ENCODE measurements at places on chromosomes 2 and 18.

GRCh38 chr2:100639588-100640390, 77.0 kb downstream of the PDCL3 start:
- DNase-seq: no peak

GRCh38 chr2:8152392-8153257, 529.2 kb upstream of the ID2 start:
- DNase-seq: no peak

DNA sequence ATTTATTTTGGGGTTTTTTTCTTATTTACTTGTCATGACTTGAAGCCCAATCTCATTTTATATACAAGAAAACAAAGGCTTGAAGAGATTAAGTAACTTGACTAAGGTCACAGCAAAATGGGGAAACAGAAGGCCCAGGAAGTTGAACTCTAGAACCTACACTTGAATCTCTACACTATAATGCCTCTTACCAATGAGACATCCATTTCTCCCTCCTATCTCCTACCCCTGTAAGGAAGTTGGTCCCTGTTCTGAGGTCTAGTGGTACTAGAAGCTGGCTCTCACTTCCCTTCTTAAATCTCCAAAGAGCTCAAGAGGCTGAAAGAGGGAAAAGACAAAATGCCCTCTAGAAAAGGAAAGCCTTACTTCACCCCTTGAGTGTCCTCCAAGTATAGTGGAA, 25.5 kb upstream of the IHH start:
- no peak for DNase-seq

- DNase-seq: no peak
Measured at GRCh38 chr18:59458575-59458974, 99.5 kb upstream of the LMAN1 start.

GRCh38 chr2:32455816-32456215, 99.0 kb downstream of the BIRC6 start:
- DNase-seq: no peak

- no peak for DNase-seq
Measured at GRCh38 chr18:78303519-78304191, 676.0 kb upstream of the SALL3 start.

GRCh38 chr18:50586710-50587109, 26.8 kb downstream of the MAPK4 start:
- DNase-seq: no peak

- no peak for DNase-seq
Measured at GRCh38 chr18:59629894-59630293, 67.3 kb downstream of the CCBE1 start.

DNA sequence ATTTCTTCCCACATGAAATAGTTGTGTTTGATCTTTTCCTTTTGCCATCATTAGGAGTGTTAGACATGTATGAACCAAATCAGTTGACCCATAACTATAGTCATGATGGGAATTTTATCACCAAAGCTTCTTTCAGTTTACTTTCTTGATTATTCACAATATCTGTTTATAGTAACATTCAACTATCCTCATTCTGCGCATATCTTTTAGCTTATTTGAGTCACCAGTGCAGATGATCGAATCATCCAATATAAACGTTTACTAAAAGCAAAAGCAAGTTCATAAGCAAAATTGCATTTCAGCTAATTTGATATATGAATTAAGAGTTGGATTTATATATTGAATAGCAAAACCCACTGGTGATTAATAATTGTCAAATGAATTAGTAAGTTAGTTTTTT, 216.4 kb downstream of the XIRP2 start:
- no peak for DNase-seq

- DNase-seq: no peak
Measured at GRCh38 chr2:39607538-39608262, 58.0 kb upstream of the TMEM178A start.

GRCh38 chr2:119708241-119708640, 29.2 kb downstream of the TMEM177 start:
- no peak for DNase-seq

GRCh38 chr2:71859211-71859847, 288.3 kb downstream of the CYP26B1 start:
- no peak for DNase-seq

DNA sequence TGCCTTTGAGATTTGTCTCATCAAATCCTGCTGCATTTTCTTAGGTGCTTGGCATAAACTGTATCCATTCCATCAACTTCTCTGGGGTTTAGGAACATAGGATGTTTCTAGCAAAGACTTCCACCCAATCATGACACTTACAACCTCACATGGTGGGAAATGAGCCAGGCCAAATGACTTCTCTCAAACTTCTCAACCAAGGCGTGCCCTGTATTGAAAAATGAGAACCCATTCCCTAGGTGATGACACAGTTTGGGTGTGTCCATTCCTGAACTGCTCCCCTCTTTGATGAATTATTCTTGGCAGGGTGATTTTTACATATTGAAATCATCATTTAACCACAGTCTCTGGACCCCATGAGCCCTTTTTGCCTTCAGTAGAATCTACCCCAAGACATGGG, 161.1 kb downstream of the EN1 start:
- peak; percentile 58 for DNase-seq

GRCh38 chr18:64208516-64208915, 59.6 kb upstream of the LINC00305 start:
- no peak for DNase-seq

DNA sequence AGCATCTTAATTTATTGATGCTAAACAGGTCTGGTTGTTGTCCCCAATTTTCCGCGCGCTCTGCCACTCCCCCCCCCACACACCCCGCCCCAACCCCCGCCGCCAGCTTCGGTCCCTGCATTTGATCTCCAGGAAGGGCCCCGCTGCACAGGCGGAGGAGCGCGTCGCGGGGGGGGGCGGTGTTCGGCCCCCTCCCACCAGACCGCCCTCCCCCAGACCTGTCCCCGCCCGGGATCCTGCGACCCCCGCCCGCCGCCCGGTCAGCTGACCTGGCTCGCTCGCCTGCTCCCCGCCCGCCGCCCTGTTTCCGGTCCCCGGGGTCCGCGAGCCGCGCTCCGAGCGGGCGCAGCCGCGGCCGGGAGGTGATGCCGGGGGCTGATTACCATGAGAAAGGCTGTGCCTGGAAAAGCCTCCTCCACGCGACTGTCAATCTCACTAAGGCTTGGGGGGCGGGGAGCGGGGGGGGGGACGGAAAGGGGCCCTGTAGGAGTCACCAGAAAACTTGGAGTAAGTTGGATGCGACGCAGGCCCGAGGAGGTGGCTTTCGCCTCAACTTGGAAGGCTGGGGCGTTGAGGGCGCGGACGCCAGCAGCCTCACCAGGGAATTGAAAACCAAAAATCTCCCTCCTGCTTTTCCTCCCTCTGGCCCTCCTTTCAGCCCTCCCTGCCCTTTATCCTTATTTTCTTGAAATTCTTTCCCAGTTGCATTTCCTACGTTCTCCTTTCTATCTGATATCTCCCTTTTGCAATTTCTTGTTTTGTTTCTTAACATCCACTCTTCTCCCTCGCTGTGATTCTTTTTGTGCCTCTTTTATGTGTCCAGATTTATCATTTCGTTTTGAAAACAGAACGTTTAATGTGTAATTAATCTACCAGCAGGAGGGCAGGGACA, 4.4 kb upstream of the ZEB2 start:
- no peak for DNase-seq

GRCh38 chr2:175687465-175687864, 314.6 kb downstream of the LNPK start:
- no peak for DNase-seq

GRCh38 chr2:127122361-127123027, 15.5 kb upstream of the BIN1 start:
- no peak for DNase-seq

- no peak for DNase-seq
Measured at GRCh38 chr18:36424741-36425142, 127.2 kb downstream of the FHOD3 start.

- DNase-seq: no peak
Measured at GRCh38 chr2:20170704-20171250, 54.2 kb downstream of the SDC1 start.

GRCh38 chr2:19021721-19022120, 336.7 kb downstream of the OSR1 start:
- DNase-seq: no peak

- no peak for DNase-seq
Measured at GRCh38 chr2:120807751-120808150, 72.1 kb downstream of the GLI2 start.

DNA sequence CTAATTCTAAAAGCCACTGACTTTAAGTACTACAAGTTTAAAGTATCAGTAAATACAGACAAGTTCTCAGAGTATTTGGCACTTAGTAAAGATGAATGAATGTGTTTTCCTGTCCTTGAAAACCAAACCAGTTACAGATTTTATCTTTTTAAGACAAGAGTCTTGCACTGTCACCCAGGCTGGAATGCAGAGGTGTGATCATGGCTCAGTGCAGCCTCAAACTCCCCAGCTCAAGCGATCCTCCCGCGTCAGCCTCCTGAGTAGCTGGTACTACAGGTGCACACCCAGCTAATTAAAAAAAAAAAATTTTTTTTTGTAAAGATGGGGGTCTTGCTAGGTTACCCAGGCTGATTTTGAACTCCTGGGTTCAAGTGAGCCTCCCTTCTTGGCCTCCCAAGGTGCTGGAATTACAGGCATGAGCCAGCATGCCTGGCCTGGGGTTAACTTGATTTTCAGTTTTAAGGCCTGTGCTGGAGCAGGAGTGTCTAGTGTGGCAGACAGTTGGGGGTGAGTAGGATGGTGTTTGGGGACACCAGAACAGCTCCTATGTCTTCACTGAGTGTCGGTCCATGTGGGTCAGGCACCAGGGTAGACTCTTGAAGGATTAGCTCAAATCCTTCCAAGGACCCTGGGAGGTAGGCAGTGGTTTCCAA, 9.7 kb downstream of the RPS7 start:
- DNase-seq: no peak

DNA sequence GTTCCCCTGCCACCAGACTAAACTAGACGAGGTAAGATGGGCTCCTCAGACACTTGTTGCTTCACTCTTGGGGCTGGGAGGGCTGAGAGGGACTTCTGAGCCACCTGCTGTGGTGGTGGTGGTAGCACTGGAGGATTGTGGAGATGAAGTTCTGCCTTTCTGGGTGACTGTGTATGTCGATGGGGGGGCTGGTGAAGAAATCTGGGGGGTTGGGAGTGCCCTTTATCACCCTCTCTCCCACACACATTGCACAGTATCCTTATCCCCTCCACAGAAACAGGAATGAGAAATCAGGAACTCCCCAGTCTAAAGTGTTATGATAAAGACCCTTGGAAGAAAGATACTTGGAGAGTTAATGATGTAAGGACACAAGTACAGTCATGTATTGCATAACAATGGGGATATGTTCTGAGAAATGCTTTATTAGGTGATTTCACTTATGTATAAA, 38.5 kb downstream of the HK2 start:
- DNase-seq: peak; percentile 38

GRCh38 chr2:128510701-128511397, 192.2 kb upstream of the HS6ST1 start:
- DNase-seq: no peak

DNA sequence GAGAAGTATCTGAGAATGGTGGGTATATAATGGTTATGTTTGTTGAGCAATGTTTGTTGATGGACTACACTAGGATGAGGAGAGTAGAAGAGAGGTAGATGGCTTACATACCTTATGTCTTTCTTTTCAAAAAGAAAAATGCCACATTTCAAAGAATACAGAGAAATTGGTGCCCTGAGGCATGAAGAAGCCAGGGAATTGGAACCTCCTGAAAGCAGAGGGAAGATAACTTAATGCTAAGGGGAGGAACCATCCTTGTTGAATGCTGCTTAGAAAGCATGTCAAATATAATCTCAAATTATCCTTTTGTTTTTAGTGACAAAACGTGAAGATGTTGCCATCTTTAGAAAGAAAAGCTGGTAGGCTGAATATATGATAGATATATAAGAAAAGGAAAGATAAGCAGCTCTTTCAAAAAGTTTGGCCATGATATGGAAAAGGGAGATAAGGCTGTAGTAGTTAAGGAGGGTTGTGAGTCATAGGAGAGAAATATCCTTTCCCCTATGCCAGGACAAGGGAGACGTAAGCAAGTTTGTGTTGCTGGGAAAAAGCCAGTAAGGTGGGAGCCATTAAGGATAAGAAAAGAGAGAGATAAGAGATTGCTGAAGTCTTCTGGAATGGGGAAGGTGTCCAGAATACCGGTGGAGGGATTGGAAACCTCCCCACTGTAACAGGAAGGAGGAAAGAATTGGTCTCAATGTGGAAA, 66.3 kb downstream of the SCN2A start:
- DNase-seq: peak; percentile 17

DNA sequence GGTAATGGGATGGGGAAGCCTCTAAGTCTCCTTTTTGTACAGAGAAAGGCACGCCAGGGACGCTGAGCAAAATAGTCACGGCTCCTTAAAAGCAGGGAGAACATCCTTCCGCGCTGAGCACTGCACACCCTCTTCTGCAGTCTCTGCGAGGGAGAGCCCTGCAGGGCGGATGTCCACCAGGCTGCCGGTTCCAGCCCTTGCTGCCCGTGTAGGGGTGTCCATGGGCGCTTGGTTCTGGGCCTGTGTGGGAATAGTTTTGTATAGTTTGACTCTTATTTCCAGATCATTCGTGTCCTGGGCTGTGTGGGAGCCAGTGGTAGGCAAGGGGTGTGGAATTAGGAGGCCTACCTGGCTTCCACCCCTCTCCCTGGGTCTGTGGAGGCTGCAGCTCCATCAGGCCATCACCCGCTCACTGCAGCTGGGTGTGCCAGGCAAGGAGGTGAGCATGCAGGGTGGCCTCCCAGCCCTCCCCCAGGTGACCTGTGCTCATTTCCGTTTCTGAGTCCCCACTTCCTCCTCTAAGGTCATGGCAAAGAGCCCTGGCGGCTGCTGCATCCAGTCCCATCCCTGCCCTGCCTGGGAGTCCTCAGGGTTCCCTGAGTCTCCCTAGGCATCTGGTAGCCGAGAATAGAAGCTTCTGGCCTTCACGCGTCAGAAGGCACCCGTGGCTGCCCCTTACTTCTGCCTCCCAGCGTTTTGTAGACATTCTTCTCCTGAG, 202.6 kb downstream of the LDLRAD4 start:
- no peak for DNase-seq

- peak; percentile 73 for DNase-seq
Measured at GRCh38 chr18:39441648-39442047, 1876.0 kb upstream of the CELF4 start.

GRCh38 chr18:79818036-79818435, 20.3 kb downstream of the KCNG2 start:
- DNase-seq: no peak

DNA sequence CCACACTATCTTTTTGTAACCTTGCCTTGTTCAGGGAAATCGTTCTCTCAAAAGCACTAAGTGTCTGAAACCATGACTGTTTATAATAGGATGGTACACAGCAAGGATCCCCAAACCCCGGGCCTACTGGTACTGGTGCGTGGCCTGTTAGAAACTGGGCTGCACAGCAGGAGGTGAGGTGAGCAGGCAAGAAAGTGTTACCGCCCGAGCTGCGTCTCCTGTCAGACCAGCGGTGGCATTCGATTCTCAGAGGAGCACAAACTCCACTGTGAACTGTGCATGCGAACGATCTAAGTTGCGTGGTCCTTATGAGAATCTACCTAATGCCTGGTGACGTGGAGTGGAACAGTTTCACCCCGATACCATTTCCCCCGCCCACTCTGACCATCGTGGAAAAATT, 81.8 kb upstream of the KCNJ3 start:
- DNase-seq: no peak

- no peak for DNase-seq
Measured at GRCh38 chr2:46846536-46846935, 69.1 kb downstream of the MCFD2 start.

GRCh38 chr18:13302457-13303225, 84.1 kb downstream of the LDLRAD4 start:
- DNase-seq: no peak

Measured in bronchial epithelial cell (primary cell).